ENCODE measurements at places on chromosomes 4 and X.

- DNase-seq: no peak
Observed at GRCh38 chr4:86554646-86555045, 39.5 kb upstream of the PTPN13 start.

- DNase-seq: no peak
Observed at GRCh38 chr4:148114436-148114835, 327.8 kb downstream of the NR3C2 start.

DNA sequence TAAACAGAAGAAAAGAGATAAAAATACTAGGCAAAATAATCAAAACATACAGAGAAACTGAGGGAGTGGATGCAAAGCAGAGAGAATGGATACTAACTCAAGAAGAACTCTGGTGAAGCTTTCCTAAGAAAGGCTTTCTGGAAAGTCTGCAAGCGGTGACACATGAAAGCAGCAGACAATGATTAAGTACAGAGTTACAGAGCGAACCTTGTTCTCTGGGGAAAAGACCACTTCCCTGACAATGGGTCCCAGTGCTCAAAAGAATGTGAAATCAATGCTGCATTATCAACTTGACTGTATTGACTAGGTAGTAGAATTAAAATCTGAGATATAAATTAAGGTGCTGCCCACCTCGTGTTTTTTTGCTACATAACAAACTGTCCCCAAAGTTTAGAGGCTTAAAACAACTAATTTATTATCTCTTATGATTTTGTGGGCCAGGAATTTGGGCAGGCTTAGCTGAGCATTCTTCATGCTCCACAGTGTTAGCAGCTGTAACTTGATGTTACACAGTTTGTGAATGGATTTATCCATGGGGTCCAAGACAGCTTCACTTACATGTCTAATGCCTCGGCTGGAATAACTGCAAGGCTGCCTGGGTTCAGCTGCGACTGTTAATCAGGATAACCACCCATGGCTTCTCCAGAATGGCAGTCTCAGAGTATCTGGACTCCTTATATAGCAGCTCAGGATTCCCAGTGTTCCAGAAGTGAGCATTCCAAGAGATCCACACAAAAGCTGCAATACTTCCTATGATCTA lies 106.9 kb upstream of the INPP4B start:
- no peak for DNase-seq

GRCh38 chr4:152659806-152660205 lies 20.0 kb downstream of the TMEM154 start:
- no peak for DNase-seq

- DNase-seq: no peak
Observed at GRCh38 chr4:113987382-113987941, 8.0 kb upstream of the ARSJ start.
